Naive B cell (primary cell): ENCODE measurements at places on chromosomes 5 and 9. TPM values are rescaled to one million over a fixed set of nuclear protein-coding genes. Genes with fewer than 3 reads are reported as not detected.

The PCDHA6 gene
- not detected for polyA plus RNA-seq

GRCh38 chr5:37005252-37005651 is 128.7 kb downstream of the NIPBL start:
- no peaks in the 10 kb centered on the region for H3K27me3 ChIP-seq
- no peak overlapping the region for H3K4me3 ChIP-seq
- peaks cover 8% of the 10 kb centered on the region for H3K36me3 ChIP-seq
- no peak for DNase-seq
- H3K27ac ChIP-seq: no peak overlapping the region
- H3K4me1 ChIP-seq: no peaks in the 10 kb centered on the region

The KLF9 gene
- polyA plus RNA-seq: 3.4 TPM

The MYO10 gene
- 0.03 TPM for polyA plus RNA-seq

GRCh38 chr9:16202221-16202620 is 649.4 kb downstream of the CCDC171 start:
- DNase-seq: no peak
- H3K4me3 ChIP-seq: no peak overlapping the region
- no peaks in the 10 kb centered on the region for H3K4me1 ChIP-seq
- no peaks in the 10 kb centered on the region for H3K27me3 ChIP-seq
- no peak overlapping the region for H3K27ac ChIP-seq
- no peaks in the 10 kb centered on the region for H3K36me3 ChIP-seq

GRCh38 chr5:137403869-137404268 is 95.3 kb downstream of the SPOCK1 start:
- H3K36me3 ChIP-seq: no peaks in the 10 kb centered on the region
- no peaks in the 10 kb centered on the region for H3K4me1 ChIP-seq
- no peak for DNase-seq
- H3K27me3 ChIP-seq: peaks cover 6% of the 10 kb centered on the region
- no peak overlapping the region for H3K27ac ChIP-seq
- H3K4me3 ChIP-seq: peak overlapping the region; percentile 29

GRCh38 chr5:140358738-140359310 is 1.2 kb upstream of the SLC4A9 start:
- H3K36me3 ChIP-seq: no peaks in the 10 kb centered on the region
- no peak overlapping the region for H3K27ac ChIP-seq
- H3K4me3 ChIP-seq: peak overlapping the region; percentile 21
- H3K4me1 ChIP-seq: peaks cover 6% of the 10 kb centered on the region
- no peak for DNase-seq

The FOXD4 gene
- polyA plus RNA-seq: not detected

DNA sequence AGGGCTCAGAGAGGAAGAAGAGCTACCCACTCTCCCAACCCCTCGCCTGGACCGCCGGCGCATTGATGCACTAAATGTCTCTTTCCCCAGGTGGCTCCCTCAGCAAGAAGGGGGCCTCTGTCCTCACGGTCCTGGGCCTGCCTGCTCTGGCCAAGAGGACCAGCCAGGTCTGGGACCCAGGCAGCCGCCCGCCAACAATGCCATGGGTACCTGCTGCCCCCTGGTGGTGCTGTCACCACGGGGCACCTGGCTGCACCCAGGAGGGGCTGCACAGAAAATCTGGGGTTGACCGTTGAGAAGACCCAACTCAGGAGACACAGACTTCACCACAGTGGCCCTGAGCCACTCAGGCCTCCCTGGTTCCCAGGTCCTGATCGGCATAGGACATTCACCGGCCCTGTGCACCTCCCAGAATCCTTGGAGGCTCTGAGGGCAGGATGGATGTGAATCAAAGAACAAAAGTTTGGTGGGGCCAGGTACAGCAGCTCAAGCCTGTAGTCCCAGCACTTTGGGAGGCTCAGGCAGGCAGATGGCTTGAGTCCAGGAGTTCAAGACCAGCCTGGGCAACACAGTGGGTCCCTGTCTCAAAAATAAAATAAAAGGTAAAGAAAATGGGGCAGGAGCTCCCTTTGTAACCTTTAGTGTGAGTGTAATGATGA is 2.4 kb upstream of the VAV2 start:
- peak overlapping the region; percentile 88 for H3K4me3 ChIP-seq
- DNase-seq: peak; percentile 78
- peaks cover 30% of the 10 kb centered on the region for H3K4me1 ChIP-seq
- no peaks in the 10 kb centered on the region for H3K36me3 ChIP-seq

DNA sequence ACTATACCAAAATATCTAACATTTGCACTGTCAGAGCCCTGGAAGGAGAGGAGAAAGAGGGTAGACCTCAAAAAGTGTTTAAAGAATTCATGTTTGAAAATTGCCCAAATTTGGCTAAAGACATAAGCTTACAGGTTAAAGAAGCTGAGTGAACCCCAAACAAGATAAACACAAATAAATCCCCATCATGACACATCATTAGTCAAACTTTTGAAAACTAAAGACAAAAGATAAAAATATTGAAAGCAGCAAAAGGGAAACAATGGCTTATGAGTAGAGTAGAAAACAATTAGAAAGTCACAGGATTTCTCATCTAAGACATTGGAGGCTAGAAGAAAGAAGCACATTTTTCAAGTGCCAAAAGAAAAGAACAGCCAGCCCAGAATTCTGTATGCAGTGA is 6.1 kb upstream of the UBLCP1 start:
- H3K4me1 ChIP-seq: peaks cover 9% of the 10 kb centered on the region
- no peak for DNase-seq
- H3K27ac ChIP-seq: no peak overlapping the region
- peak overlapping the region; percentile 1 for H3K4me3 ChIP-seq
- peaks cover 24% of the 10 kb centered on the region for H3K27me3 ChIP-seq
- no peaks in the 10 kb centered on the region for H3K36me3 ChIP-seq

The ORM2 gene
- polyA plus RNA-seq: not detected

- no peak for DNase-seq
- H3K4me3 ChIP-seq: no peak overlapping the region
- no peaks in the 10 kb centered on the region for H3K27me3 ChIP-seq
- no peaks in the 10 kb centered on the region for H3K36me3 ChIP-seq
Measured at GRCh38 chr5:61697809-61698558, 365.9 kb downstream of the ZSWIM6 start.

GRCh38 chr9:118918180-118918579 is 451.1 kb downstream of the BRINP1 start:
- DNase-seq: no peak
- H3K36me3 ChIP-seq: peaks cover 4% of the 10 kb centered on the region
- H3K4me1 ChIP-seq: no peaks in the 10 kb centered on the region
- no peak overlapping the region for H3K4me3 ChIP-seq

GRCh38 chr9:70127540-70128416 is 84.1 kb downstream of the MAMDC2 start:
- H3K36me3 ChIP-seq: no peaks in the 10 kb centered on the region
- no peaks in the 10 kb centered on the region for H3K4me1 ChIP-seq
- no peak overlapping the region for H3K4me3 ChIP-seq

- DNase-seq: no peak
- no peak overlapping the region for H3K4me3 ChIP-seq
- no peaks in the 10 kb centered on the region for H3K36me3 ChIP-seq
- H3K4me1 ChIP-seq: no peaks in the 10 kb centered on the region
- no peak overlapping the region for H3K27ac ChIP-seq
- H3K27me3 ChIP-seq: peaks cover 7% of the 10 kb centered on the region
Measured at GRCh38 chr9:22354699-22355384, 91.8 kb upstream of the DMRTA1 start.
